ENCODE measurements at places on chromosomes 6 and 20. TPM values are rescaled to one million over a fixed set of nuclear protein-coding genes. Genes with fewer than 3 reads are reported as not detected.

DNA sequence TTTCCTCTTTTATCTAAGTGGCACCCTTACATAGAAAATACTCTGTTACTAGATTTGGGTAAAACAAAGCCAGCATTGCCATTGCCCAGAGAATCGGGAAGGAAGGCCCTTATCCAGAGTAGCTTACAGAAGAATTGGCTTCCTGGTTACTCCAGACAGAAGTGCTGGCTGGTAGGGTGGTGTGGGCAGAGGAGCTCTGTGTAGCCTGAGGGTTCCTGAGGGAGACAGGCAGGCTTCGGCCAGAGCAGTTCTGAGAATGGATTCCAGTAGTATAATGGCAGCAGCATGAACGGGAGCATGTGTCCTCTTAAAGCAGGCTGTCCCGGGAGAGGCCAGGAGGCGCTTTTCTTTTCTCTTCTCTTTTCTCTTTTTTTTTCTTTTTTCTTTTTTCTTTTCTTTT, 11.9 kb downstream of the CUL9 start:
- H3K27ac ChIP-seq: no peak overlapping the region
- H3K4me1 ChIP-seq: no peaks in the 10 kb centered on the region
- no peak overlapping the region for H3K4me3 ChIP-seq

DNA sequence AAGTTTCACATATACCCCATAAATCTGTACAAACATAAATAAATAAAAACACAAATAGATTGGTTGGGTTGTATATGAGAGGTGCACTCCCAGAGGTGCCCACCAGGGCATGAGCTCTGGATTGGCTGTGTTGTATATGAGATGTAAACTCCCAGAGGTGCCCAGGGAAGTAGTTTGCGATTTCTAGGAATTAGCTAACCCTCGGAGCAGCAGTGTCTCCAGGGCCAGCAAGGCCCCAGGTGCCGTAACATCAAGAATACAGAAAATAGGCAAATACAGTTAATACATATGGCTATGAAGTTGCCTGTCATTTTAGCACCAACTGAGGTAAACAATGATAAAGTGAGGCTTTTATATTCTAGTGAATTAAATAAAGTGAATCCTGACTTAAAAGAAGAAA, 5.4 kb upstream of the GINM1 start:
- H3K27ac ChIP-seq: no peak overlapping the region
- no peaks in the 10 kb centered on the region for H3K4me1 ChIP-seq
- peaks cover 10% of the 10 kb centered on the region for H3K36me3 ChIP-seq
- H3K27me3 ChIP-seq: peaks cover 26% of the 10 kb centered on the region
- DNase-seq: peak; percentile 37
- H3K4me3 ChIP-seq: no peak overlapping the region

DNA sequence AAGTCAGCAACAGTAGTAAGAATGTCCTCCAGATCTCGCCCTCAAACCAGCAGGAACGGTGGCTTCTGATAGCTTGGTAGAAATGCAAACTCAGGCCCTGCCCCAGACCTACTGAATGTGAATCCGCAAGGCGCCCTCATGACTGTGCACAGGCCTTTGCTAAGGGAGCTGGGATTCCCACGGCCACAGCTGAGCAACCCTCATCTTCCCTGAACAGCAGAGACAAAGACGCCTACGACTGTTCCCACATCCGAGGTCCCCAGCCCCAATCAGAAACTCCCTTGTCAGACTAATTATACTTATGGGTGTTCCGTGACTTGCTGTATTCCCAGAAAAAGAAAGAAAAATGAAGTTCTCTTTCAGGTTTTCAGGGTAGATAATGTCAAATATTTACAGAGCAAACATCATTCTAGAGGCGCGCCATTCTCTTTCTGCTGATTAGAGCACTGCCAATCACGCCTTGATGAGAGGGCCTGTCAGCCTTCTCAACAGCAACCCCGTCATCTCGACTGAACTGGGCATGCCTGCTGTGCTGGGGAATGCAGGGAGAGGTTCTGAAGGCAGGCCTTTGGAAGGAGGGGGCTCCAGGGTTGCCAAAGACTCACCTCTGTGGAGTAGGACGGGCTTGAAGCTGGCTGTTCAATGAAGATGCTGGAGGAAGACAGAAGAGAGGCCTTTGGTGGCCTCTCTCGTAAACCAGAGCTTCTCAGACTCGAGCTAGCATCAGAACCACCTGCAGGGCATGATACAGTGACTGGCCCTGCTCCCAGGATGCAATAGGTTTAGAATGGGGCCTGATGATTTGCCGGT, 79.9 kb downstream of the ZNF217 start:
- H3K27ac ChIP-seq: no peak overlapping the region
- H3K36me3 ChIP-seq: no peaks in the 10 kb centered on the region
- peaks cover 15% of the 10 kb centered on the region for H3K27me3 ChIP-seq
- no peak for DNase-seq
- no peak overlapping the region for H3K4me3 ChIP-seq

GRCh38 chr6:117304446-117304845, 39.1 kb downstream of the VGLL2 start:
- H3K4me3 ChIP-seq: no peak overlapping the region
- H3K36me3 ChIP-seq: no peaks in the 10 kb centered on the region
- no peaks in the 10 kb centered on the region for H3K4me1 ChIP-seq
- no peaks in the 10 kb centered on the region for H3K27me3 ChIP-seq
- no peak for DNase-seq

SOX4 gene
- total RNA-seq: 120 TPM

GRCh38 chr6:148737806-148738205, 9.0 kb upstream of the UST start:
- H3K36me3 ChIP-seq: no peaks in the 10 kb centered on the region
- no peak for DNase-seq
- H3K4me3 ChIP-seq: no peak overlapping the region
- no peak overlapping the region for H3K27ac ChIP-seq
- no peaks in the 10 kb centered on the region for H3K27me3 ChIP-seq
- no peaks in the 10 kb centered on the region for H3K4me1 ChIP-seq

CD40 gene
- 13.3 TPM for total RNA-seq

PCMT1 gene
- total RNA-seq: 56.8 TPM

- no peak overlapping the region for H3K27ac ChIP-seq
- H3K27me3 ChIP-seq: no peaks in the 10 kb centered on the region
- H3K36me3 ChIP-seq: no peaks in the 10 kb centered on the region
- H3K4me1 ChIP-seq: no peaks in the 10 kb centered on the region
- H3K4me3 ChIP-seq: no peak overlapping the region
Observed at GRCh38 chr6:109781001-109781400, 89.9 kb downstream of the FIG4 start.

PLEKHG1 gene
- 9.7 TPM for total RNA-seq

WFDC12 gene
- total RNA-seq: not detected
